ENCODE measurements at places on chromosomes 5 and 9.

DNA sequence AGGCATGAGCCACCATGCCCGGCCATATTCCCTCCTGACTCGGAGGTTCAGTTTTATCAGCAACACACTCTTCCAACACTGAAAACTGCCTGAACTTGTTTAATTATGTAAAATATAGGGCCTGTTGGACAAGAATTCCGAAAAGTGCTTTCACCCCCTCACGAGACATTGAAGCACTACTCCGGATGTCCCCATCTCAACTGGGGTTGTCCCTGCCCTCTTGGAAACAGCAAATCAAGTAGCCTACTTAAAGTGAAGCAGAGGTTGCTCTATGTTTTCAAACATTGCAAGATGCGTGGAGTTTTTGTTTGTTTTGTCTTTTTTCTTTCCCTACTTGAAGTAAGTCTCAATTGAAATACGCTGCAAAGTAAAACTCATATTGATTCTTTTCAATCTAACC is 7.6 kb downstream of the PTGER4 start:
- no peak for DNase-seq

- no peak for DNase-seq
These were observed 243.9 kb downstream of the DNAH5 start for GRCh38 chr5:13700626-13701025.

DNA sequence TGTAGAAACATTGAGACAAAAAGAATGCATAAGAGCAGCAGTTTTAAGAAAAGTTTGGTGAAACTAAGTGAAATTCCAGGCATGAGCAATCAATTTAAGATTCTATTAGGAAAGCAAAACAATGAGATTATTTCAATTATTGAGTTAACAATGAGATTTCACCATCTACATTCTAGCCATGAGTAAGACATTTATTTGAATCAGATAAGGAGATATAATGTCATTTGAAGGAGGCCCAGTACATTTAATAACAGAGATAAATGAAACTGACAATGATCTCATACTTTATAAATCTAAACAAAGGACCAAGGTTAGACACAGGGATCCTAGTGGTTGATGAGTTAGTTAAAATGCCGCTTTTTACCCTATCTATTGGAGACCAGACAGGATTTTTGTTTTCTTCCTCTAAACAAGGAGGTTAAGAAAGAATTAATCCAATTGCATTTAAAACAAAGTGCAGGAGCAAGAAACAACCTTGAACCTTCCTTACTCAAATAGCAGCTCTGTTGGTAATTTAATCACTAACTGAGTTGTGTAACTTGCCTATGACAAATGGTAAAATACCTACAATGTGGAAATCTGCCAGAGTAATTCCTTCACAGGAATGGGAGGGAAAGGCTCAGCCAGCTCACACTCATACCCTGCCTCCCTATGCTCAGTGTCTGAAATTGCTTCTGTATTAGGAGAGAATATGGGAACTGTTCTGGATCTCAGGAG is 103.5 kb upstream of the NR3C1 start:
- DNase-seq: no peak

DNA sequence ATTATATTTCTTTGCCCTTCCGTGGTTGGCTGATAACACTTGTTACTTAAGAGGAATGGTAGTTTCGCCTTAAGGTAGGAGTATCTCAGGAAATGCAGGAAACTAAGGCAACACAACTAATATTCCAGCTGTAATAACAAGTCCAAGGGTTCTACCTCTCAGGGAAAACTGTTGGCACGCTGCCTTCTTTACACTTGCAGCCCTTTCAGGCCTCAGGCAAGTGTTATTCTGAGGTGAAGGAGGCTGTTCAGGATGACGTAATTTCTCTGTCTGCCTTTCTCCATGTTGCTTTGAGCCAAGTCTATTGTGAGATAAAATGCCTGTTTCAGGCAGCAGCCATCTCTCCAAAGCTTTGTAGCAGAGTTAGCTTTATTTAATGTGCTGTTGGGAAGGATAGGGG is 38.0 kb downstream of the VCAN start:
- peak; percentile 3 for DNase-seq

DNA sequence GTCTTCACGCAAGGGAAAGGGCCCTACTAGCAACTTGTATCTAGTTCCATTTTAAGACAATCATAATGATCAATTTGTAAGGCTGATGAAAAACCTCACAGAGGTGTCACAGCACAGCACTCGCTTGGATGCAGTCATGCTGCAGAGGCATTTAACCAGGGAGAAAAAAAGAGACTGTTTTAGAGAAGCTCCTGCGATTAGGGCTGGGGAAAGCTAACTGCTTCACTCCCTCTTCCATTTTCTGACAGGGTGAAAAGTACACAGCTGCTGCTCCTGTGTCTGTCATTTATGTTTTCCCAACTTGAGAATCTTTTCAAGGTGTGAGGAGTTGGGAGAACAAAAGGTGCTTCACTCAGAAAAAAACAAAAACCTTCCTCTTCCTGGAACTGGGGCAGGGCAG is 106.4 kb downstream of the CDK5RAP2 start:
- no peak for DNase-seq

- no peak for DNase-seq
These were observed 55.9 kb downstream of the PCSK1 start for GRCh38 chr5:96377167-96377566.

DNA sequence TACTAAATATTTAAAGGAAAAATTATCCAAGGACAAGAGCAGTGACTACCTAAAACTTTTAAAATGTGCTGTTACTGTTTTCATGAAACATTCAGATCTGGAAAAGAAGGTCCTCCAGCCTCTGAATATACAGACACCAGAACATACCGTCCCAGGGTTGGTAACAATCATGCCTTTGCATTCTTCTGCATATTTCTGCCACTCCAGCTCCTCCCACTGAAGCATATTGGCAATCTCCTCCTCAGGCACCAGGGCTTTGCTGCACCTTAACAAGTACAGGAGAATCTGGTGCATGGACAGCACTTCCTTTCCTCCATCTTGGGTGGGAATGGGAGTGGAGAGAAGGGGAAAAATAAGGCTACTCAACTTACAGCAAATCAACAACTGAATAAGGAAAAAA is 60.0 kb downstream of the DROSHA start:
- DNase-seq: no peak

GRCh38 chr5:124630767-124631704 is 115.4 kb downstream of the ZNF608 start:
- no peak for DNase-seq

DNA sequence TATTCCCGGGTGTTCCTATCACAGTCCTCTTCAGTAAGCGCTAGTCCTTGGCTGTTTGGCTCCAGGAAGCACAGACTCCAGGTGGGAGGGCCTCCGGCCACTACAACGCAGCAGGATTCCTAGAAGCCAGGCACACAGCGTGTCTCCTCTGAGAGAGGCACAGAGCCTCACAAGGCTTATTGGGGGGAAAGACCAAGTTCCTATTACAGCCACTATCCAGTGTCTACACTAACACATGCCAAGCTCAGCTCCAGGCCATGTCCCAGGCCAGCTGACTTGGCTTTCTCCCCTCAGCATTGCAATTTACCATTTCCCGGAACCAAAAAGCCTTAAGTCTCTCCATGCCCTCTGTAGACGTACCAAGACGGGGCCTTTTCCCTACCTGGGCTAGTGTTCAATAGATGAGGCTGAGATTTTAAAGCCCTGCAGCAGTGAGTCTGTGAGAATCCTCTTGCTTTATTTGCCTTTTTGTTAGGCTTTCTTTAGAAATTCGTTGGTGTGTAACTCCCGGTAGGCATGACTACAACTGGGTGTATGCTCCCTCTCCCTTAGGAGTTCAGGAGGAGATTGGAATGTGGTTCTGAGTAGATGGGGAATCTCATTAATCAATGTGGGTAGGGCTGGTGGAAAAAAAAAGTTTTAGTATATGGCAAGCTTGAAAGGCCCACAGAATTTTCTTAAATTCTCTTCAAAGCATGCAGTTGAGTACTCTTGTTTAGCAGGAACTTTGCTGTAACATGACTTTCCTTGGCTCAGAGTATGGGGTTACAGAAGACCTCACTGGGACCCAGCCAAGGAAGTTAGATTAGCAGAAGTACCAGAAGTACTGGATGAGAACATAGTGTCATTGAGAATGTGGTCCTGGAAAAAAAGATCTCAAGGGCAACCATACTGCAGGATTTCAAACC is 84.3 kb upstream of the SLC1A3 start:
- DNase-seq: no peak

DNA sequence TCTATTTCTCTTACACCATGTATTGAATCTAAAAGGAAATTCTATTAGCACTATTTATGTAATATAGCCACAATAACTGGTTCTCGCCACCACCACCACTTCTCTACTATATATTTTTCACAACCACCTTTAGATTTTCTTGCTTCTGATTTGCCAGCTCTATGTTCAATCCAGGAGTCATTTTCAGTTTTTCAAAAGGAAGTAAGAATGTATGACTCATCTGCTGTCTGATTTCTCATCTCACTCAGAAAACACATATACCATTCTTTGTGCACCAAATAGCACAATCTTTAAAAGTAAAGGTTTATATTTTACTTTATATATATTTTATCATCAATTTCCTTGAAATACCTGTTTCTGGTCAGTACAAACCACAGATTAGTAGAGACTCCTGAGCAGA is 1127.5 kb downstream of the TAF11L14 start:
- DNase-seq: no peak

GRCh38 chr9:69204326-69204725 is 30.2 kb downstream of the TJP2 start:
- no peak for DNase-seq

GRCh38 chr5:135465391-135466122 is 13.4 kb upstream of the TIFAB start:
- no peak for DNase-seq

GRCh38 chr5:155402927-155403640 is 389.5 kb downstream of the KIF4B start:
- peak; percentile 4 for DNase-seq

GRCh38 chr5:71662381-71662780 is 56.7 kb upstream of the CARTPT start:
- no peak for DNase-seq

GRCh38 chr5:151174612-151175101 is 17.1 kb upstream of the ANXA6 start:
- no peak for DNase-seq

DNA sequence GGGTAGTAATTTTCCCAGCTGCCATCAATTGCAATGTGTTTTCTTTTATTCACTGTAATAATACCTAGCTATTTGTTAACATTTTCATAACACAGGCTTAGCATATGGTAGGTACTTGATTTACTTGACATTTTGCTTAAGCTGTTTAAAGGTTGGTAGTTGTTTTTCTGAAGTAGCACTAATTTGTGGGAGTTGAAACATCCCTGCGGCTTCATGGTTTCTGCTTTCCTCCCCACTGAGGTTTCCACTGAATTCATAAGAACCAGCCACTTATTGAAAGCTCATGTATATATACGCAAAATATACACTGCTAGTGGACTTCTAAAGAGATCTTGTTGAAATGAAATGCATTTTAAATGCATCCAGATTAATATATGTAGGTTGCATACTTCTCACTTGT is 559.9 kb downstream of the TLE4 start:
- no peak for DNase-seq

DNA sequence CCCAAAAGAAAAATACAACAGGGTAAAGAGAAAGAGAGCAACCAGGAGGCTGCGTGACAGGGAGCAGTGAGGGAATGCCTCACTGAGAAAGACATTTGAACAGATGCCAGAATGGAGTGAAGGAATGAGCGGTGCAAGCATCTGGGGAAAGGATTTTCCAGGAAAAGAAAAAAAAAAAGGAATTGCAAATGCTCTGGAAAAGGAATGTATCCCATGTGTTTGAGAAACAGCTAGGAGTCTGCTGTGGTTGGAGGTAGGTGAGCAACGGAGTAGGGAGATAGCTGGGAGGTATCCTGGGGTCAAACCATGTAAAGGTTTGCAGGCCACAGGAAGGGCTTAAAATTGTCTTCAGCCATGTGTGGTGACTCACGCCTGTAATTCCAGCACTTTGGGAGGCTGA is 23.6 kb upstream of the CEMIP2 start:
- DNase-seq: no peak

GRCh38 chr5:95871146-95871806 is 48.8 kb upstream of the GLRX start:
- no peak for DNase-seq

DNA sequence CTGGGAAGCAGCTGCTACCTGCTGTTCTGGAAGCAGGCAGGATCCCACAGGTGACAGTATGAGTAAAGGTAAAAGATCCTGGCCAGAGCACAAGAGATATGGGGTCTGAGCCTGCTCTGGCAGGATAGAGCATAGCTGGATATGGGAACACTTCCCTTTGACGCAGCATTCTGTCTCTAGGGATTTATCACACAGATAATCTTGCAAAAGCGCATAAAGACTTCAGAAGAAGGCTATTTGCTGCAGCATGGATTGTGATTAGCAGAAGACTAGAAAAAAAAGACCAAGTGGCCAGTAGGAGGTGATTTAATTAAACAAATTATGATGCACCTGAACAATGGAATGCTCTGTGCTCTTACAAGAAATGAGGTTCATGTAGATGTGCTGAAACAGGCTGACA is 52.4 kb upstream of the PWWP2A start:
- DNase-seq: no peak
